Stimulated activated CD8-positive, alpha-beta memory T cell treated with anti-CD3 and anti-CD28 coated beads, Interleukin-4, amount 100 ng/mL, for 1 hour (primary cell): ENCODE measurements at places on chromosomes 3 and 15.

GRCh38 chr15:85030301-85030929, 48.8 kb downstream of the PDE8A start:
- DNase-seq, result no peak

- no peak for DNase-seq
Observed at GRCh38 chr3:58612830-58613229, 35.6 kb upstream of the FAM107A start.

GRCh38 chr3:117277816-117278215, 568.2 kb downstream of the TUSC7 start:
- no peak for DNase-seq

- no peak for DNase-seq
Observed at GRCh38 chr3:45716790-45717336, 27.7 kb downstream of the SACM1L start.

- no peak for DNase-seq
Observed at GRCh38 chr3:32106929-32107362, 526 bp downstream of the GPD1L start.

DNA sequence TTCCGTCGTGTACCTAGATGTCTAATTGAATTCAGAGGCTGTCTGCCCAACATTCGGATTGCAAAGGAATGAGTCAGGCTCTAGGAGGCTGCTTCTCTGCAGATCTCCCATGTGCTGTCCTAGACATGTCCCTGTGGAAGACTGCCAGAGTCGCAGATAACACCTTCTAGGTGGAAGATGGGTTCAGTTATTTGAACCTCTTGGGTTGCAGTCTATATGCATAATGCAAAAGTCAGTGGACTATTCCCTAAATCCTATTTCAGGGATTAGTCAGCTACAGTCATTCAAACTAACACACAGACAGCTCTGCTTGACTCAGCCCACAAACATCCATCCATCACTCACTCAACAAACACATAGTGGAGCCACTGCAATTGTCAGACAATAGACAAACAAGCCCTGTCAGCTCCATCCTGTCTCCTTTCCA, 300.0 kb upstream of the CTNNB1 start:
- DNase-seq, result no peak

- DNase-seq, result no peak
Observed at GRCh38 chr15:60840306-60840702, 361.4 kb upstream of the ICE2 start.

- DNase-seq, result no peak
Observed at GRCh38 chr3:162143180-162143579, 646.6 kb downstream of the OTOL1 start.

GRCh38 chr3:49609314-49609713, 55.0 kb downstream of the BSN start:
- no peak for DNase-seq

DNA sequence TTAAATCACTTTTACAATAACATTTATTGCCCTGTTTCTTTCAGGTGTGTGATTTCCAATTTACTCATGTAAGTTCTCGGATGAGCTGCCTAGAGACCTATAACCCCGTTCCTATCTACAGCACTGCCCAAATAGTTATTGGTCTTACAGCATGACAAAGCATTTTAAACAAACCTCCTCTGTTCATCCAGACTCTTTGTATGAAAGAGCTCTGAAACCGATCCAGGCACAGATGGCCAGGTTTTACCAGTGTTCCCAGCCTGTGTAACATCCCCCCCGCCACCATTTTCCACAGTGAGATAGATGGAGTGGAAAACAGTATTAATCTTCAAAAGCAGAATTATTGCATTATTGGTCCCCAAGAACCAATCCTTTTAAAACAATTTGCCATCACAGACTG, 59.0 kb upstream of the SPTSSB start:
- DNase-seq, result no peak

- DNase-seq, result no peak
Observed at GRCh38 chr15:40295877-40296560, 11.7 kb downstream of the PLCB2 start.

DNA sequence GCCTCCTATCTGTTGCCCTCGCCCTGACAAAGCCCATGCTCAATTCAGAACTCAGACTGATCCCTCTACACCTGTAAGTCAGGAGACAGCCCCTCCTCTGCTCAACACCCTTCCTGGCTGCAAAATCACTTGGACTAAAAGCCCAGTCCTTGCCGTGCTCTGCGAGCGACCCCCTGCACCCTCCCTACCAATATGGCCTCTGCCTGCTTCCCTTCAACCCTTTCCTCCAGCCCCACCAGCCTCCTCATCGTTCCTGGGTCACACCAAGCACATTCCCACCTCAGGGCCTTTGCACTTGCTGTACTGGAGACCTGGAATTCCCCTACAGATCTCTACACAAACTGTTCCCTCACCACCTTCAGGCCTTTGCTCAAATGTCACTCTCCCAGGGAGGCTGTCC, 5.2 kb upstream of the SSUH2 start:
- DNase-seq, result no peak

- DNase-seq, result no peak
Observed at GRCh38 chr15:57301307-57301706, 75.0 kb upstream of the CGNL1 start.

DNA sequence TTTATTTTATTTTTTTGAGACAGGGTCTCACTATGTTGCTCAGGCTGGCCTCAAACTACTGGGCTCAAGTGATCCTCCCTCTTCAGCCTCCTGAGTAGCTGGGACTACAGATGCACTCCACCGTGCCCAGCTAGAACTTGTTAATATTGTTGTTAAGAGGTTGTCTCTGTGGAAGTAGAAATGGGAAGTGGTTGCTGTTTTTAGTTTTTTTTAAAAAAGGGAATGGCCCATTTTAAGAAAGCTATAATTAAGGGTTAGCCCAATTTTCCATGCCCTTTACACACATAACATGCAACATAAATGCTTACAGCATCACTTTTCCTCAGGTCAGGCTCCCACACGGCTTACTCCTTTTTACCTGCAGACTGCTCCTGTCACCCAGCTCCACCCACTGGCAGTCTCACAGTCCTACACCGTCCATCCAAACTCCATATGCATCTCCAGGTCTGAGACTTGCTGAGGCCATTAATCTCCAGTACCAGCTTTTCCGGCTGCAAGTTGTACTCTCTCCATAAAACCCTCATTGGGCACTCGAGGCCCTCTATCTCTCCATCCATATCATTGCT, 19.8 kb downstream of the MORC1 start:
- no peak for DNase-seq

GRCh38 chr15:68479406-68479805, 47.4 kb upstream of the ITGA11 start:
- DNase-seq, result no peak

DNA sequence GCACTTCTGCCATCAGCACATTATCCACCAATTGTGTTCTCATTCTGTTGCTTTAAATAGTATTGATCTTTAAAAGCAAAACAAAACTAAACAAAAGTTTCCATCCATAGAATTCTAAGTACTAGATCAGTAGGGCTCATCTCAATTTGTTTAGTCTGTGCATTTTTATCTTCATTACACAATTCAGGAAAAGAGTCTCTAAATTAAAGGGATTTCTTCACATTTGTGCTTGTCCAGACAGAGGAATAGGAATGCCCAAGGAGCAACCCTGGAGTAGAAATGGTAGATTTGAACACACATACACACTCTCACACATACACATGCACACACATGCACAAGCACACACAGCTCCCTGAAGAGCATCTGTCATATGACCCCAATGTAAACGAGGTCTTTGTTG, 21.4 kb downstream of the LMCD1 start:
- DNase-seq, result no peak

- no peak for DNase-seq
Observed at GRCh38 chr3:121690777-121691405, 30.2 kb upstream of the HCLS1 start.

DNA sequence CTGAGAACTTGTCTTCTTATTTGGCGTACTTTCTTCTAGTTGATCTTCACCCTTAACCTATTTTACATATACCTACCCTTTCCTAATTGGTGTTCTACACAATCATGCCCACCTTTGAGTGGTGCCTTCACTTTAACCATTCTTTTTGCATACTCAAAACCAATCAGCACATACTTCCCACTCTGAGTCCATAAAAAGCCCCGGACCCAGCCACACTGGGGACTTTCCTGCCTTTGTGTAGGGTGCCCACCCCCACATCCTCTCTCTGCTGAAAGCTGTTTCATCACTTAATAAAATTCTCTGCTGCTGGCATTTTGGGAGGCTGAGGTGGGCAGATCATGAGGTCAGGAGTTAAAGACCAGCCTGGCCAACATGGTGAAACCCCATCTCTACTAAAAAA, 15.9 kb upstream of the CHST2 start:
- DNase-seq, result no peak

- no peak for DNase-seq
Observed at GRCh38 chr3:13494463-13495350, 14.6 kb downstream of the HDAC11 start.

DNA sequence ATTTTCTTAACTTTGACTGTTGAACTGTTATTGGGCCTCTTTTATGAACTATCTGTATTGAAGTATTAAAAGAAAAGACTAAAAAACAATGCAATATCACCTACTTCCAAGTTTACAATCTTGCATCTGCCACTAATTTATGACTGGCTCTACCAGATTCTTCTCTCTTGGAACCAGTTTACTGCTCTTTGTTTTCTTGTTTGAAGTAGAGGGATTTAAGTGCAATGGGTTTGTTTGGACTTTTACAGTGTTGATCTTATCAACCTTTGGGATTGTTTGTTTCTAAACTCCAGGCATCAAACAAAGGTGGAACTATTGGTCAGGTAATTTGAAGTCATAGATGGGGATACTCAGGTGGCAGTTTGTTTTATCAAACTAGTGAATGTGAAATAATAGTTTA, 43.0 kb upstream of the MEIS2 start:
- no peak for DNase-seq

- no peak for DNase-seq
Observed at GRCh38 chr3:12371525-12372140, 82.8 kb downstream of the PPARG start.

DNA sequence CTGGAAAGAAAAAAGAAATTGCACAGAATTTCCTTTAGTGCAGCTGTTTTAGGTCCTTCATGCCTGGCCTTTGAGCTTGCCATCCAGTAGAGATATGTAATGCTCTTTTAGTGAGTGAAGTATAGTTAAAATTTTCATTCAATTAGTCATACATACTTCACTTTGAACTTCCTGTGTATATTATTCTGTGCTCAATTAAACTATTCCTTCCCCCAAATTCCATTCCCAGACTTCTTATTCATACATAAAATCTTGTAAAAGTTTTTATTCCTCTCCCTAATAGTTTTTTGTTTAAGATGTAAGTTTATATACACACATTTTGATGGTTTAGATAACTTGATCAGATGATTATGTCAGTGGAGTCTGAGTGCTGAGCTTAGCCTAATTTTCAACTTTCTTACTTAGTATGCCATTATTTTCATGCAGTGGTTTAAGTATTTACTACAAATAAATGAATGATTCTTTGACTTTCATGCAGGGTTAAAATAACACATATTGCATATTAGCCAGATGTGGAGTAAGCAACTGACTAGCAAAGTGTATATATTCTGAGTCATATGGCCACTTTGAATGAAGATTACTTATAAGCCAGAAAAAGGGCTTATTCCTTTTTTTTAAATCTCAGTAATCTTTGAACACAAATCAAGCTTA, 42.5 kb upstream of the ABHD10 start:
- DNase-seq, result no peak

- DNase-seq, result no peak
Observed at GRCh38 chr3:115623044-115623868, at the start of gene GAP43. GAP43 (plus strand) TSS chr3:115623510; CDS start chr3:115623690, 180 bp downstream.

DNA sequence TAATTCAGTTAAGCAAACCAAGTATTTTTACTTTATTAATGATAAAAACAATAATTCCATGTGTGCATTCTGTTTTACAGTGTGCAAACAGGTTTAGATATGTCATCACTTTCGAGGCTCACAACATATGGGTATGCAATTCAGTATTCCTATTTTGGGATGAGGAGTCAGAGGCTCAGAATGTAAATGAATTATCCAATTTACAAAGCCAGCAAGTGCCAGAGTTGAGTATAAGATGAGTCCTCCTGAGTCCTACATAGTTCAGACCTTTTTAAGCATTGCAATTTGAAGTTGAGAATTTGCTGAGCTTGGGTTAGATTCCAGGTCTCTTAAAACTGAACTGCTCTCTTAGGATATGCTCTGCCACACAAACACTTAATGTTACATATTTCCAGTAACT, 424.2 kb upstream of the ROBO2 start:
- no peak for DNase-seq

GRCh38 chr15:100849855-100850218, 29.8 kb upstream of the ALDH1A3 start:
- DNase-seq, result no peak

DNA sequence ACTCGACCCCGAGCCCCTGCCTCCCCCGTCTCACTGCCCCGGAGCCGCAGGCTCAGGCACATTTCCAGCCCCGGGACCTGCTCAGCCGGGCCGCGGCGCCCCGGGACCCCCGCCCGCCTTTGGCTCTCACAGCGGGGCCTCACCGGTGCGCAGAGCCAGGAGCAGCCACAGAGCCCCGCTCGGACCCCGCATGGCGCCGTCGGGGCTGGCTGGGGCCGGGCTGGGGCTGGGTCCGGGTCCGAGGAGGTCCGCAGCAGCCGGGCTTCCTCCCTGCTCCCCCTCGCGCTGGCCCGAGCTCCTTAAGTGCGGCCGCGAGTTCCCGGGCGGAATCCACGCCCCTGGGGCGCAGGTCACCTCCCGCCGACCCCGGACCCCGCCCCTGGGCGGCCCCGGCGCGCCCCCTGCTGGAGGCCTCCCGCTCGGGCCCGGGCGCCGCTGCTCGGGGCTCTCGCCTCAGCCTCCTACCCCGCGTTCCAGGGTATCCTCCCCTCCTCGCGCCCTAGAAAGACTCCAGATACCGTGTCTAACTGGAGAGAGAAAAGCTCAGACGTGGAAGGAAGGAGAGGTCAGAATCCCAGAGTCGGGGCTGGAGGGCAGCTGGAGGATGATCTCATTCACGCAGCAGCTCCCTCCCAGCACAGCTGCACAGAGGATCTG, at the start of gene MELTF:
Gene MELTF, minus strand, starts transcription at position 307 of the 657 bp plus-strand sequence. Its CDS starts 115 bp downstream, at position 192.
- peak; percentile 52 for DNase-seq

DNA sequence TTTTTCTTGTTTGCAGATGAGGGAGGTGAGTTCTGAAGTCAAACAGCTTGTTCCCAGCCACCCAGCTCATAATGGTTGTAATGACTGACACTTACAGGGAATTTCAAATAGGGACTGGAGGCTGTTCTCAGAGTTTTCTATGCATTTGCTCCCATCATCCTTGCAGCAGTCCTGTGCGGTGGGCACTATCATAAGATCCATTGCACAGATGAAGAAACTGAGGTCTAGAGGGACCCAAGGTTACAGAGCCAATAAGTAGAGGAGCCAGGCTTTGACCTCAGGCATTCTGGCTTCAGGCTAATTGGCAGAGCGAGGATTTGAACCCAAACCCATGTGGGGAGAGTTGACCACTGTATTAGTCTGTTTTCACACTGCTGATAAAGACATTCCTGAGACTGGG, 32.4 kb downstream of the FAH start:
- DNase-seq, result no peak

- DNase-seq, result no peak
Observed at GRCh38 chr3:99240700-99241099, 339.2 kb upstream of the DCBLD2 start.

- no peak for DNase-seq
Observed at GRCh38 chr3:8597219-8597853, 47.3 kb downstream of the SSUH2 start.

- DNase-seq, result no peak
Observed at GRCh38 chr3:58341376-58341775, 8.7 kb downstream of the PXK start.

GRCh38 chr3:65992106-65992505, 46.6 kb downstream of the MAGI1 start:
- no peak for DNase-seq
